Effector CD8-positive, alpha-beta T cell (primary cell): ENCODE measurements at places on chromosomes 3 and 15.

DNA sequence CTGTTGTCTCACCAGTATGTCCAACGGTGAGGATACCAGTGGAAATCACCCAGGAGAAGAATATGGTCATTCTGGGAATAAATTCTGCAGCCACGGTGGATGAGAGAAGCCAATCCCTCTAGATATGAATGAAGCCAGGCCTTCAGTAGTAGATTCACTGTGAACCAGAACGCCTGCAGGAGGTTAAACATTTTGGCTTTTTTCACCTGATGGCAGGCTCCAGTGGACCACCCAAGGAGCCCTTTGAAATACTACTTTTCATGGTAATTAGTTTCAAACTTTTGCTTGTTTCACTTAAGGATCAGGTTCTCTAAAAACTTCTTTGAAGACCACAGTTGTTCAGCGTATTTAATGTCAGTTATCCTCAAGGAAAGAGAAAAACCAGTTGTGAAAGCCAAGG lies 353.4 kb downstream of the RORA start:
- DNase-seq = no peak

DNA sequence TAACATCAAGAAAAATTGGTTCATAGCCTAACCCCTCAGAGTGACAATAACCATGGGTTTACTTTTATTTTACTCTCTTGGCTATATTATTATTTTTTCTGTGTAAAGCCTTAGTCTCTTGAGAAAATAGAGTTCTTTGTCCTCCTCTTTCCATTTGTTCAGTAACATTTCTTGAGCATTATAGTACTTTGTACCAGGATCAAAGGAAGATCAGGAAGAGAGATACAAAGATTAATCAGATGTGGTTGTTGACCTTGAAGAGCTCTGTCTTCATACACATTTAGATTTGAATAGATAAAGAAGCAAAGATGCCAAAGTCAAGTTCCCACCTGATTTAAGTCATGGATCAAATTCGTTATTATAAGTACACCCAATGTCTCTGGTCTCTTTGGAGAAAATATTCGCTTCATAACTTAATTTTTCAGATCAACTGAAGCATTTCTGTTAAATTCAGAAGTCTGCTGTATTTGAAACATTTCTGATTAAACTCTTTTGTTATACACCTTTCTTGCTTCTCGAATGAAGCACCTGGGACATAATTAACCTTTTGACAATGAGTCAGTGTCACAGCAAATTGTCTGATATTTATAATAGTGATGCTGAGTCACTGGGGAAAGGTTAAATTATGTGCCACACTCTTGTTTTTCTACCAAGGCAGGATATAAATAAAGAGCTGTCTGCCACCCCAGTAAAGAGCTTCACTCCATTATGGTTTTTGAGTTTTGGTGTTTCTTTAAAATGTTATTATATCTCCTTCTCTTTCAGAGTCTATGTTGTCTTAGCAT lies 100.2 kb downstream of the GHSR start:
- DNase-seq = no peak

DNA sequence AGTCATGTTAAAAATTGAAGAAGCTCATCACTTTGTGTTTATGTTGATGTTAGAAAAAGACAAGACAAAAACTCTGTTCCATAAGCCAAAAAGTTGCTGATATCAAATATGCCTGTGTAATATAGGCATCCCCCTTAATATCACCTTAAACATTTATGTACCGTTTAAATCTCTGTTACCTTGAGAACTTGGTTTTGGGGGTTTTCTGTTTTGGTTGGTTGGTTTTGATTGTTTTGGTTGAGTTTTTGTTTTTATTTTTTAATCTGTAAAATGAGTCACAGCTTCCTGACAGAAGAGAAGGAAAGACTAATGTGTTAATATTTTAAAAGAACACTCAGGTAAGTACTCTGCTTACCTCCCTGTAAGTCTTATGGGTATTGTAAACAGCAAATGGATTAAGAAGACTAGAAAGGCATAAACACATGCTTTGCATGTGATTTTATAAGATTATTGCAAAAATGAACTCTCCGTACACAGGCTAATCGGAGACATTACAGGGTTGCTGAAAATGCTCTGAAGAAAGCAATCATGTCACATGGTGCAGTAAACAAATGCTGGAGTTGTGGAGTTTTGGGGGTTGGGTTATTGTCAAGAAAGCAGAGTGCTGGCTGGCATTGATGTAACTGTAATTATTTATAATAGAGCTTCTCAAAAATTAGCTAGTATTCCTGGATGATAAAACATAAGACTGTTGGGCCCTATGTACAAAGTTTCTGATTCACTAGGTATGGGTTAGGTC lies 69.5 kb upstream of the MBNL1 start:
- no peak for DNase-seq

DNA sequence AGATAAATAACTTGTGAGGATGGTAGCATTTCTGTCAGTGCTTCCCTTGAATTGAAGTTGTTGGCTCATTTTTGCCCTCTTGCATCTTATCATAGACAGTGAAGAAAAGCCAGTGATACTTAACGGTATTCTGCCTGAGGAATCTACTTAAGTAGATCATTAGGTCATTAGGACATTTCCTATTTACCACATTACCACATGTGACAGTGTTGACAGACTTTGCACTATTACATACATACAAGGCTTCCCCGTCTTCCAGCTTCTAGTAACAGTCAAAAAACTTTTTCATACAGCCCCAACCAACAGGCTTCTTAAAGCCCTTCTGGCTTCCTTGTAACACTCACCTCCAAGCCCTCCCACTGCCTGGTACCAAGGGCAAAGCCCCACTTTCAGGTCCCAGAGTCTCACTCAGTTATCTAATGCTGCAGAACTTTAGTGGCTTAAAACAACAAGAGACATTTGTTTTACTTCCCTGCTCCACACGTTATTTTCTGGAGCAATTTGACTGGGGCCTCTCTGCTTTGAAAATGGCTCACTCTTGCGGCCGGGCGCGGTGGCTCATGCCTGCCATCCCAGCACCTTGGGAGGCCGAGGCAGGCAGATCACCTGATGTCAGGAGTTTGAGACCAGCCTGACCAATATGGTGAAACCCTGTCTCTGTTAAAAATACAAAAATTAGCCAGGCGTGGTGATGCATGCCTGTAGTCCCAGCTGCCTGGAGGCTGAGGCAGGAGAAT lies 40.0 kb downstream of the ASB7 start:
- no peak for DNase-seq

DNA sequence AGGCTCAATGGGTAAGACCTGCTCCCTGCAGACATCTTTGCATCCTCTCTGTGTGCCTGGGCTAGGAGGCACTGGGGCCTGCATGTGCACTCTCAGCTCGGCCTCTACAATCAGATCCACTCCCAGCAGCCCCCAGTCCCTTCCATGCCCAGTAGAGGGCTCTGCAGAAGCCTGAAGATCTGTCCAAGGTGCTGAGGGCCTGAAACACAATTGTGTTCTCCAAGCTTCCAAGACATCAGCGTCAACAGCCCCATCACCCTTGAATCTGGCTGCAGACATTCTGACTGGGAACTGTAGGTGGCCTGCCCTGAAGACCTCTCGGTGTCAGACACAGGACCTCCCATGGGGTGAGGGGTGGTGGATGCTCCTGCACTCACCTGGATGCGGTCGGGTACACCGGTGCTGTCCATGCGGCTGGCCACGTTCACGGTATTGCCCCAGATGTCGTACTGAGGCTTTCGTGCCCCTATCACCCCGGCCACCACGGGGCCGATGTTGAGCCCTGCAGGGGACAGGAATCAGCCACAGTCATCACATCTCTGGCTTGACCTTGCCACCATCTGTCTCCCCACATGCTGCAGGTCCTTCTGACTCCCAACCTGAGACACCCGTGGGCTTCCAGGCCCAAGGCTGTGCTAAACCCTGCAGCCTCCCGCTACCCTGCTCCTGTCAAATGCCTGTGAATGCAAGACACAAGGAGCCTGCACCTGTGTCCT lies 84.7 kb downstream of the SEC22A start:
- no peak for DNase-seq

DNA sequence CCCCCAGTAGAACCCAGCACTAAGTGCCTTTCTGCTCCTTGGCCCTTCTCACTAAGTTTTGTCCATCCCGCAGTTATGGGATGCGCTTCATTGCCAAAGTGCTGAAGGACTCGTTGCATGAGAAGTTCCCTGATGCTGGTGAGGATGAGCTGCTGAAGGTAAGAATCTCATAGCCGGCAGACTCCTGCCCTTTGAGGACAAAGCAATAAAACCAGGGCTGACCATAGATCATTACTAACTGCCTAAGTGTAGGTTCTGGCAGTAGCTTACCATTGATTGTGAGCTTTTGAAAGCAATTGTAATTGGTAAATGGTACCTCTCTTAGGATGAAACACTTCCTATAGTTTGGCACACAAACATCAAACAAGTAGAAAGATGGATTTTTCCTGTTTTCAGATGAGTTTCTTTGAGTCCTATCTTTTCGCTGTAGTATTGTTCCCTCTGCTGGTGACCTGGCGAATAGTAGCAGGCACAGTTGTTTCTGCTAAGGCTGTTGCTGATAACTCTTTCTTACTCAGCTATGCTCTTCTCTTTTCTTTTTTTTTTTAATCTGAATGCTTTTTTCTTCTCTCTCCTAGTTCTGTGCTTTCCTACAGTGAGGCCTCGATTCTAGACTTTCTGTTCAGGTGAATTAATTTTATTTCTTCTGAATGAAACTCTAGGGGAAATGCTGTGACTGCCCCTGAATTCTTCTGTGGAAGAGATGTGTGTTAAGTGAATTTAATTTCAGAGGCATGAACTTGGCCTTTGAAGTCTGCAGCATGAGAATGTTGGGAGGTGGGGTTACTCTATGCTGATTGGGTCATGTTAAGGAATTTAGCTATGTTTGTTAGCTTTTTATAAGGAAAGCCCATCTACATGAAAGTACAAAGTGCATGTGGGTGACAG lies 47.4 kb upstream of the CRTC3 start:
- peak; percentile 13 for DNase-seq

DNA sequence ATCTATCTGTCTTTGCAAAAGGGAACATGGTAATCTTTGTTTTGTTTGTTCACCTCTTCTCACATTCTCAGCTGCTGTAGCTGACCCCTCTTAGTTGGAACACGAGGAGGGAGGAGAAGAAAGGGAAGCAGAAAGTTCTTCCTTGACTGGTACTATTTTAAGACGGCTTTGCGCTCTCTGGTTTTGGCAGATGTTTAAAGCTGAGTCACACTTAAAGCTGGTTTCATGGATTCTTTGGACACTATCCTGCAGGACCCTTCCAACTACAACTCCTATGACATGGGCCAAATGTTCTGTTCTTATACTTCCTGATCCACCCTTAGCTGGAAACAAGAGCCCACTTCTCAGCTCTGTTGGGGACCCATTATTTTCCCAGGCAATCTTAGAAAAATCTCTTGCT lies 40.6 kb upstream of the FXR1 start:
- no peak for DNase-seq

DNA sequence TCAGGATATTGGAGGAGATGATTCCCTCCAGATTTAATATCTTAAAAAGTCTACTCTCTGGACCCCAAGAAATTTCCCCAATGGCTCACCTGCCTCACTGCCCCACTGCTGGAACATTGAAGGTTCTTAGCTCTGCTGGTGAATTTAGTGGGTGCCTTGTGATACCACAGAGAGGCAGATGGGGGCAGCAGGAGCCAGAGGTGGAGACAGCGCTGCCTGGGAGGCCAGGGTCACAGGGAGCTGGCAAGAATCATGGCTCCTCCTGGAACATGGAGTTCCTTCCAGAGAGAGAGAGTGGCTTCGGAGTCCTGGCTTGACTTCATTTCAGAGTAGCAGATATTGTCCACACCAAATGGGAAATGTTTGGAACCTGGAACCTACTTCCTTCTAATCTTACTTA lies 263.5 kb upstream of the CFAP20DC start:
- DNase-seq = no peak
